Activated CD4-positive, alpha-beta T cell treated with anti-CD3 and anti-CD28 coated beads, Interleukin-2, amount 50 U/mL, for 4 hours (primary cell): ENCODE measurements at places on chromosomes 6 and 20.

DNA sequence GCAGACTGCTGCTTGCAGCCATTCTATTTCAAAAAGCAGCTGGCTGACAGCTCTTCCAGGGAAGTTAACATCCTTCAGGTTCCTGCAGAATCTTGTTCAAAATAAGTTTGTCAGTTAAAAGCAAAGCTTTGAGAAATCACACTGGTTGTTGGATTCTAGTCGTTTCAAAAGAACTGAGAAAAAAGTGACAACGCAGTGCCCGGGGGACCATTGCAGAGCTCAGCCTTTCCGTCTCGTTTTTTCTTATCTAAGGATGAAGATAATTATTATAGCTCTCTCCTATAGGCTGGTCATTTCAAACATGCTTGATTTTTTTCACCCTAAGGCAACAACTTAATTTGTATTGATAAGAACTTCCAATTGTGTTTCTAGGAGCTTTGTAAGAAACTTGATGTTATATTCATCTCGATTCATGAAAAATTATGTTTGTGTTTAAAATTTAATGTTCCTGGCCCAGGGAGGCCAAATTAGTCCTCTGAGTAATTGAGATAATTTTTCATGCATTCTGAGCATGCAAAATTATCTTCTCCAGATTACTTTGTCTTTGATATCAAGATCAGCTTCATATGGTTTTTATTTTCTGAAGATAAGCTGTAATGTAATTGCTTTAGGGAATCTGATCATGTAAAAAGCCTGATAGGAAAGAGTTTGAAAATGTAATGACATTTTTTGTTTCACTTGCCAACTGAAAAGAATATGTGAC lies 58.4 kb downstream of the SNAP25 start:
- no peak for DNase-seq

- no peak for DNase-seq
Measured at GRCh38 chr6:167113047-167113754, 9.7 kb upstream of the CCR6 start.

- no peak for DNase-seq
Measured at GRCh38 chr6:109284675-109285074, 97.6 kb downstream of the CD164 start.

GRCh38 chr6:70394518-70395300 lies 18.6 kb upstream of the FAM135A start:
- no peak for DNase-seq

- no peak for DNase-seq
Measured at GRCh38 chr6:151005896-151006632, 140.6 kb downstream of the MTHFD1L start.

- no peak for DNase-seq
Measured at GRCh38 chr6:44049163-44049988, 77.9 kb downstream of the MRPL14 start.

GRCh38 chr20:50053362-50054230 lies 59.4 kb downstream of the UBE2V1 start:
- no peak for DNase-seq

GRCh38 chr6:71299541-71300470 lies 11.2 kb downstream of the OGFRL1 start:
- DNase-seq, result no peak

GRCh38 chr6:36268478-36269275 lies 1.2 kb upstream of the PNPLA1 start:
- no peak for DNase-seq

DNA sequence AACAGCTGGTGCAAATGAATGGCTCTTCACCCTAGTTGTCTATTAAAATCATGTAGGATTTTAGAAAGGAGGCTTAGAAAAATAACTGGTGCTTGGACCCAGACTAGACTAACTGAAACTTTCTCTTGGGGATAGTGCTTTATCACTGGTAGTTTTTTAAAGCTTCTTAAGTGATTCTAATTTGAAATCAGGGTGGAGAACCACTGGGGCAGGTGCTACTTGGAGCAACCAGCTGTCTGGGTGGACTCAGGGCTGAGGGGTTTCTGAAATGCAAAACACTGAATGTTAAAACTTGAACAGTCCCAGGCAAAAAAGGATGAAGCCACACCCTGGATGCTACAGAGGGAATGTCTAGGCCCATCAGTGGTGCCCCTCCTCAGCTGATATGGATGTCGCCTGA lies 81.2 kb downstream of the PXDC1 start:
- no peak for DNase-seq

GRCh38 chr6:18427296-18427695 lies 40.1 kb downstream of the RNF144B start:
- no peak for DNase-seq

DNA sequence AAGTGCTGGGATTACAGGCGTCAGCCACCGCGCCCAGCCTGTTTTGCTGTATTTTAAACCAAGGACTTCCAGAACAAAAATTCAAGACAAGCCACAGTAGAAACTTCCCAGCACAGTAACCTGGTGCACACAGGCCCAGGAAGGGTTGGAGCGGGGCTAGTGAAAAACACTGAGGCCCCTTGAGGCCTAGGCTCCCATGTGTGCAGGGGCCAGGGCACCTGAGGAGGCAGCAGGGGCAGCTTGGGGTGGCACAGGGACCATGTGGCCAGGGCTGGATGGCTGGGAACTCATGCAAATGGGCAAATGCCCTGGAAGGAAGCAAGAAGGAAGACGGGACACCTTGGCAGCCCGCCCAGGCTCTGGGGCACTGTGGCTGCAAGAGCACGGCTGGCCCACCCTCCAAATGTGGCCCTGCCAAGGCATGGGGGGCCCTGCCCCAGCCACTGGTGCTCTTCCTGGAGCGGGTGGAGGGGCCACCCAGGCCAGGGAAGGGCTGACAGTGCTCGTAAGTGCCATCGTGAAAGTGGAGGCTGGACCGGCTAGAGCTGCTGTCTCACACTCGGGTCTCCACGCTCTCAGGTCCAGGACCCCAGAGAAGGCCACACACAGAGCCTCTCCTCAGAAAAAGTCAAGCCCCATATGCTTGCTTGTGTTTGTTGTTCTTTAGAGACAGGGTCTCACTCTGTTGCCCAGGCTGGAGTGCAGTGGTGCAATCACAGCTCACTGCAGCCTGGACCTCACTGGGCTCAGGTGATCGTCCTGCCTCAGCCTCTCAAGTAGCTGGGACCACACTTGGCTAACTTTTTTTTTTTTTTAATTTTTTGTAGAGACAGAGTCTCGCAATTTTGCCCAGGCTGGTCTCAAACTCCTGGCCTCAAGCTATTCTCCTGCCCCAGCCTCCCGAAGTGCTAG lies 10.3 kb downstream of the SLC2A4RG start:
- no peak for DNase-seq

DNA sequence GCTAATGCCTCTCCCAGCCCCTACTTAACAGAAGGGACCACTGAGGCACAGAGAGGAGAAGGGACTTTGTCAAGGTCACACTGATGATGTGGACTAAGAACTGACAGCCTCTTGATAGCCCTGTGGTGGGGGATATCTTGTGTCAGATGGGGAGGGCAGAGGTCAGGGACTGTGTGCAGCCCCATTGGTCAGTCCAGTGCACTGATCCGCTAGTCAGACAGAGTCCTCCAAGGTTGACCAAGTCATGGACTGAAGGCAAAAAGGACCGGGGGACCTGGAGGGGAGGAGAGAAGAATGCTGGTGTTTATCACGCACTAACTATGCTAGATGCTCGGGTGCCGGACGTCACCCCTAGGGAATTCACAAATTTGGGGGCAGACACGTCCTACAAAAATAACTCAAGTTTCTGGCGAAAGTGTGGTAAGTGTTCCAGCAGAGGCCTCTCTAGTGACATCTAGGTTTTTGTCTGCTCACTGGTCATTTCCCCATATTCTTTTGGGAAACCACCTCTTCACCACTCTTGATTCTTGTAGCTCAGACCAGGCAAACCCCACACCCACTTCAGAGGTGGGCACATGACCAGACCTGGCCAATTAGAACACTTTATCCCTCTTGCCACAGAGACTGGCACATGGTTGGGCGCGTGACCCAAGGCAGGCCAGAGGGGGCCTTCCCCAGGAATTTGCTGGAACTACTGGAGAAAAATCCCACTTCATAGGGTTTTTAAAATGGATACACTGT lies 21.0 kb downstream of the TCF15 start:
- DNase-seq, result no peak

DNA sequence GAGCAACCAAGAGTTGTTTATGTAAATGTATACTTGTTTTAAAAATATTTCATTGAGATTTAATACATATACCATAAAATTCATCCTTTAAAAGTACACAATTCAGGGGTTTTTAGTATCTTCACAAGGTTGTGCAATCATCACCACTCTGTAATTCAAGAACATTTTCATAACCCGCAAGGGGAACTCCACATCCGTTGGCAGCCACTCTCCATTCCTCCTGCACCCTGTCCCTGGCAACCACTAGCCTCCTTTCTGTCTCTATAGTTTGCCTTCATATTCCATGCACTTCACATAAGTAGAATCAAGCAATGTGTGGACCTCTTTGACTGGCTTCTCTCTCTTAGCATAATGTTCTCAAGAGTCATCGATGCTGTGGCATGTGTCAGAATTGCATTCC lies 104.2 kb upstream of the PDE10A start:
- DNase-seq, result no peak

- no peak for DNase-seq
Measured at GRCh38 chr6:56539527-56540105, 103.1 kb downstream of the DST start.

DNA sequence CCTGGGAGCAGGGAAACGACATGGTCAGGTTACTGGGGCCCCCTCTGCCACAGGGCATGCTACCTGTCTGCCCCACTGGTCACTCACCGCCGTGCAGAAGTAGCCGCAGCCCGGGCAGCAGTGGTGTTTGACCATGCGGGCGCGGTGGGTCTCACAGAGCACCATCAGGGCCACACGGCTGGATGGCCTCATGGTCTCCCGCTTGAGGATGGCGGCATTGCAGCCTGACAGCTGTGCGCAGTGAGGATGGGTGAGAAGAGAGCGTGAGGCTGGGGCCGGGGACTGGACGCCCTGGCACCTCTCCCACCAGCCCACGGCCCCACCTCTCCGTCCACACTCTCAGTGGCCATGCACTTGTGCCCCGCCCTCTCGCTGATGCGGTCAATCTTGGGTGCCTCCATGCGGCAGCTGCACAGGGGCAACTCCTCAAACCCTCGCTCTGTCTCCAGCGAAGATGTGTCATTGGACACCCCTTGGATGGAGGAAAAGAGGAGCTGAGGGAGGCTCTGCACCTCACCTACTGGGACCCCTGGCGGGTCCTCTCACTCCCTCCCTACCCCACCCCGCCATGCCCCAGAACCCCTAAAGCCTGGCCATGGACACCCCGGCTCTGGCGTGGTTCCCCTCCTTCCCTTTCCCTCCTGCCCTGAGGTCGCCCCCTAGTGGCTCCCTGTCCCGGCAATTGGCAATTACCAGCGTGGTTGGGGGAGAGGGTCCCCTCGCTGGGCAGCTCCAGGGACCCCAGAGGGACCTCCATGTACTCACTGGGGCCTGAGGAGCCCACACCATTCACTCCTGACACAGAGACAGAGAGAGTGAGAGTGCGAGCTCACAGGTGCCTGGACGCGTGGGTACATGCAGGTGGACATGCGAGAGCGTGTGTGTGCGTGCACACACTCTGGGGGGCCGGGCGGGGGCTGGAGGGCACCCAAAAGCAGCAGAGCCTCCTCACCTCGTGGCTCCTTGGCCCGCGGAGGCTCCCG lies 8.9 kb downstream of the EHMT2 start:
- DNase-seq, result peak; percentile 53

- peak; percentile 90 for DNase-seq
Measured at GRCh38 chr6:37171970-37172812, 2.2 kb downstream of the PIM1 start.

DNA sequence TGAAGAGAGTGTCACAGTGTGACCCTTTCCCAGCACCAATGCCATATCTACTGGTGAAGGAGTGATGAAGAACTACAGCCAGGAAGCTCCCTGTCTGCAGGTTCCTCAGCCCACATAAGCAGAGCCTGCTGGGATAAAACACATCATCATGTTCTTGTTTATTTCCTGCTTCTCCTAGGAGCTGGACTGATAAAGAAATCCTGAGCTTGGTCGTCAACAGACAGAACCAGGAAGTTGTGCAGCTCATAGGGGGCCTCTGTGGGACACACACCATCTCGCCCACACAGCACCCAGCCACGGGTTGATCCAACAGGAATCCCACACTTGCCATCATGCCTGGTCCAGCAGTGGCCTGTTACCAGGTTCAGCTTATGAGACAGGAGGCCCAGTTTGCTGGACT lies 2.8 kb upstream of the CSTL1 start:
- no peak for DNase-seq

DNA sequence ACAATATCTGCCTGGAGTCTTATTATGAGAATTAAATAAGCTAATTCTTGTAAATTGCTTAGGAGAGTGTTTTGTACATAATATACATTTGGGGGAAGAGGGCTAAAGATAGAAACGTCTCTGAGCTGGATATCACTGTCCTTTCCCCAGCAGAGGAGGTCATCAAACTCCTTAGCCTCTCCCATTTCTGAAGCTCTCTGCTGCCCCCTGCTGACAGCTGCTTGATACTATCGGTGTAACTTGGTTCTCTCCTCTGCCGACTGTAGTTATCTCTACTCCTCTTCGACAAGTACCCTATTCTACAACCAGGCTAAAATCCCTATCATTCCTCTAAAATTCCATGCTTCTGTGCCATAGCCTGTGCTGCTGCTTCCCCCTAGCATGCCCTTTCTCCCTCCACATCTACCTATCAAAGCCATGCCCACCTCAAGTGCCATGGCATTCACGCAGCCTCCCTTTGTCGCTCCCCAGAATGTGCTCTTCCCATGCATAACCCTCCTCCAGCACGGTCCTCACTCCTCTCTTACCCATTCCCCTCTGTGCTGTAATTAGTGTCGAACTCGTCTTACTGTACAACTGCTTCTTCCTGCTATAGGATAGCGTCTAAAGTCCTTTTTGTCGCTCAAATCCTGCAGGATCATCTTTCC lies 101.2 kb downstream of the EPM2A start:
- peak; percentile 73 for DNase-seq

DNA sequence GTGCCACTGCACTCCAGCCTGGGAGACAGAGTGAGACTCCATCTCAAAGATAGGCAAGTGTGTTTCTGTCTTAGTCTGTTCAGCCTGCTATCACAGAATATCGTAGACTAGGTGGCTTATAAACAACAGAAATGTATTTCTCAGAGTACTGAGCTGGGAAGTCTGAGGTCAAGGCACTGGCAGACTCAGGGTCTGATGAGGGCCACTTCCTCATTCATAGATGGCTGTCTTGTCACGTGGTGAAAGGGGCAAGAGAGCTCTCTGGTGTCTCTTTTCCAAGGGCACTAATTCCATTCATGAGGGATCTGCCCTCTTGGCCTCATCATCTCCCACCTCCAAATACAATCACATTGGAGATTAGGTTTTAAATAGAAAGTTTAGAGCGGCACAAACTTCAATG lies 95.6 kb upstream of the PHACTR3 start:
- no peak for DNase-seq

GRCh38 chr6:150606647-150607328 lies 7.1 kb downstream of the PLEKHG1 start:
- no peak for DNase-seq

- no peak for DNase-seq
Measured at GRCh38 chr6:17505062-17505476, 95.0 kb upstream of the FAM8A1 start.

- no peak for DNase-seq
Measured at GRCh38 chr6:152124429-152125074, 317.1 kb downstream of the ESR1 start.

- no peak for DNase-seq
Measured at GRCh38 chr20:5143851-5144250, 17.0 kb downstream of the CDS2 start.

- no peak for DNase-seq
Measured at GRCh38 chr6:94955156-94955555, 622.2 kb upstream of the MANEA start.

GRCh38 chr6:15536198-15536955 lies 126.5 kb downstream of the DTNBP1 start:
- DNase-seq, result no peak
